Neural crest cell (in vitro differentiated cells): ENCODE measurements at places on chromosomes 3 and 15.

DNA sequence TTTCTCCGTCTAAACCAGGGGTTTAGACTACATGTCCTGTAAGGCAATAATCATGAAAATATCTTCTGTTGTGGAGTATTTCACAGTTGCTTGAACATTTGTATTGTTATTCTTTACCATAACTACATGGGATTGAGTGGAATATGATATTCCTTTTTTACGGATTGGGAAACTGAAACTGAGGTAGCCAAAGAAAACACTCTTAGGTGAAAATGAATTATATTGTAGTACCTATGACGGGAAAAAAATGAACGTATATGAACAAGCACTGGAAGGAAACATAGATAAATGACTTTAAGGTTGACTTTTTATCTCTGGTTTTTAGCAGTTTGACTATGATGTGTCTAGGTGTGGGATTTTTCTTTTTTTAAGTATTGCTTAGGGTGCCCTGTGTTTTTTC lies 35.6 kb downstream of the MAP2K1 start:
- DNase-seq = no peak

DNA sequence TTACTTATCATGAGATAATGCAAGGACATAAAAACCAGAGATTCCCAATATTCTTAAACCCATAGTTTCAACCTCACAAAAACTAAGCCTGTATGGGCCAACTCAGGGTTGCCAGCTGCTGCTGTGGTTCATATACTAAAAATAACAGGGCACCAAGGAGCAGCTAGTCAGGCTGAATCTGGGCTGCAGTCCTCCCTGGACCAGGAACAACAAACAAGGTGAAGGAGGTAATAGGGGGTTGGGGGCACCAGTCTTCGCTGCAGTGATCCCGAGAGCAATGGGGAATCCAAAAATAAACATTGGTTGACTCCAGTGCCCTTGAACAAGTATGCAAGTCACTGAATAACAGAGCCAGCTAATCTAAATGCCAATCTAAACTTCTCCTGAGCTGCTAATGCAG lies 108.9 kb downstream of the MECOM start:
- DNase-seq = no peak

DNA sequence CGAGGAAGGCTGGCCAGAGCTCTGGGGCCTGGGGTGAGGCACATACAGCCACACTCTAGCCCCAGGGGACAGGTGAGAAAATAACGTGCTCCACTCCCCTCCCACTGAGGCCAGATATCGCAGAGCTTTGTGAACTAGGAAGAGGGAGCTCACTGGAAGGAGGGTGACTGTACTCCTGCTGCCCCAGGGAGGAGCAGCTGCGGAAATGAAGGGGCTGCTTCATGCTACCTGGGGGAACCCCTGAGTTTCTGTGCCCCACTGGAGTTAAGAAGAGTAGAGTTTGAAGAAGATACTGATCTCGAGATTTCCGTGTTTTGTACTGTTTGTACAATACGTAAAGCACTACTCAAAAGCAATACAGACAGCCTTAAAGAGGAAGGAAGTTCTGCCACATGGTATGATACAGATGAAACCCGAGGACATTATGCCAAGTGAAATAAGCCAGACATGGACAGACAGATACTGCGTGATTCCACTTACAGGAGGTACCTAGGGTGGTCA lies 44.6 kb downstream of the CMTM6 start:
- no peak for DNase-seq

DNA sequence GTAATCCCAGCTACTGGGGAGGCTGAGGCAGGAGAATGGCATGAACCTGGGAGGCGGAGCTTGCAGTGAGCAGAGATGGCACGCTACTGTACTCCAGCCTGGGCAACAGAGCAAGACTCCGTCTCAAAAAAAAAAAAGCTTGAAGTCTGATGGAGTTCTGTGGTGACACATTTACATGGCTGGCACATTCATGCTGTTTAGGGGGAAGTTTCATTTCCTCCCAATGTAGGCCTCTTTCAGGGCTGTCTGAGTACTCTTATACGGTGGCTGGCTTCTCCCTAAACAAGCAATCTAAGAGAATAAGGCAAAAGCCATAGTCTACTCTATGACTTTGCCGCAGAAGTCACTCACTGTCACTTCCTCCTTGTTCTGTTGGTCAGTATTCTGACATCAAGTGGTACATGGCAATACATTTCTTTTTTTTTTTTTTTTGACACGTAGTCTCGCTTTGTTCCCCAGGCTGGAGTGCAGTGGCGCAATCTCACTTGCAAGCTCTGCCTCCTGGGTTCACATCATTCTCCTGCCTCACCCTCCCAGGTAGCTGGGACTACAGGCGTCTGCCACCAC lies 41.2 kb downstream of the OIP5 start:
- no peak for DNase-seq

DNA sequence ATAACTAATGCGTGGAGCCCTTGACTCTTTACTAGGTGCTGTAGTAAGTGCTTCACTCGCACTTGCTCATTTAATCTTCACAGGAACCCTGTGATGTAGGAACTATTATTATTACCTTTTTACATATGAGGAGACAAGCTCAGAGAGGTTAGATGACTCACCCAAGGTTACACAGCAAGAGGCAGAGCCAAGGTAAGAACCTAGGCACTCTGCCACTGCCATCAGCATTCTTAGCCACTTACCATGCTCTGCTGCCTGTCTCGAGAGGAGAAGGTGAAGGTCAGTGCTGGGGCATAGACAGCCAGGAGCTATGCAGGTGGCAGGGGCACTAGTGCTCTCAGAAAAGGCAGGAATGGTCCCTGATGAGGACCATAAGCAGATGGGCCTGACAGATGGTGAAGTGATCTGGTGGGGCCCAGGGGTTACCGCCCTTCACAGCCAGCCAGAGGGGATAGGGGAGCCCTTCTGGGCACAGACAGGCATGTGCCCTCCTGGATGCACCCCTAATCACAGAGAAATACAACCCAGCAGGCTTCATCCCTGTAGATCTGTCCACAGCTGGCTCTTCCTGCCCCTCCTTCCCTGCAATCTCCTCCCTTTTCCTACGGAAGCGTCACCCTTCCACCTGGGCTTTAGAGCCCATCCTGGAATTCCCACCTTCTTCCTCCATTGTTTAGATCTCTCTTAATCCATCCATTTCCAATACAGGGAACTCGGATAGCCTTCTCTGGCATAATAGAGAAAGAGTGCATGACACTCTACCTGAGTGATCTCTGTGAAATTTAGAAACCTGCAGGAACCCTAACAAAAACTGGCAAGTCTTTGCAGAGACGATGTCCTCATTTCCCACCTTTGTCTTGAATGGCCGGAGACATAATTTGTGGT lies 26.9 kb downstream of the ABTB1 start:
- DNase-seq = no peak

GRCh38 chr3:172040981-172041963 lies 1.9 kb downstream of the FNDC3B start:
- no peak for DNase-seq

DNA sequence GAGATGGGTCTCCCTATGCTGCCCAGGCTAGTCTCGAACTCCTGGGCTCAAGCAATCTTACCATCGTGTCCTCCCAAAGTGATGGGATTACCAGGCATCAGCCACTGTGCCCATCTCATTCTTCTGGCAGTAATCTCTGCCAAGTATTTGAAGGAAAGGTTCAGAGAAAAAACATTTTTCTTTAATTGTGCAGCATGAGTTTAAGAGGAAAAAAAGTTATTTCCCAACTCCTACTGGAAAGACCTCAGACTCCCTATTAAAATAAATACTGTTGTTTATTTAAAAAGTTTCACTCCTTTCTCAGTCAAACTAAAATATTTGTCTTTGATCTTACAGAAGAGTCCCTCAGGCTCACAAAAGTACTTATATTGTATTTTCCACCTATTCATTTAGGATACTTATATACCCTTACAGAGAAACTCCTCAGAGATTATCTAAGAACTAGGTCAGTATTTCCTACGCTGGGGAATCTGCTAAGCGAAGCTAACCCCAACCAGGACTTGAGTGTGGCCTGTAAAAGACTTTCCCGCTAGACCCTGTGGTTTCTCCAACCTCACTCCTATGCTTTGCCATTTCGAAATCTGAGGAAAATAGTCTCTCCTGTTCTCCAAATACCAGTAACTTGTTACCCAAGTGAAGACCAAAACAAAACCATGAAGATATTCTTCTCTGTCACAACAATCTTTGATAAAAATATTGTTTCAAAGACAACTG lies 28.7 kb downstream of the WWTR1 start:
- DNase-seq = no peak

GRCh38 chr3:197196192-197196591 lies 102.2 kb downstream of the DLG1 start:
- DNase-seq = no peak

GRCh38 chr15:91887321-91887720 lies 33.8 kb downstream of the SLCO3A1 start:
- no peak for DNase-seq

GRCh38 chr3:187281191-187281714 lies 10.3 kb downstream of the MASP1 start:
- no peak for DNase-seq

GRCh38 chr3:55042591-55042990 lies 114.7 kb upstream of the LRTM1 start:
- DNase-seq = no peak

GRCh38 chr3:21292971-21293370 lies 458.0 kb downstream of the ZNF385D start:
- DNase-seq = no peak

- no peak for DNase-seq
Observed at GRCh38 chr15:87369269-87369668, 887.3 kb downstream of the NTRK3 start.

DNA sequence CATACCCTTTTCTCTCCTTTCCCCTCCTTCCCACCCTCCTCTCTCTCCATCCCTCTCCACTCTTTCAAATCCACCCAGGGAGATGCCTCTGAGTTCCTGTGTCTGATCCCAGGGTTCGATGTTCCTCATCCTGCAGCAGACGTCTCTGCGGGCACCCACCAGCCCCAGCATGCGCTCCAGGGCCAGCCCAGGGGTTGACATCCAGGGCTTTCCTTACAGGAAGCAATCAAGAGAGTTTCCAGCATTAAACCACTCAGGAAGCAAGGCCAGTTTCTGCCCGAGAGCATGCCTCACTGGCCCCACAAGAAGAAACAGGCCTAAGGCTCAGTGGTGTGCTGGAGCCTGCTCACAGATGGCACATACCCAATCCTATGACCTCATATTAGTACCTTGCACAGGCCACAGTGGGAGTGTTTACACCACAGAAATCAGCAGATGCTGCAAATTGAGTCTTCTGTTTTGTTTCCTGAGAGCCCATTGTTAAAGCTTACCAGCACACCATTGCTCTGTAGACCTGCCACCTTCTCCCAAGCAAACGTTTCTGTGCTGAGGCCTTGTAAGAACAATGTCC lies 13.2 kb downstream of the SLC6A1 start:
- DNase-seq = no peak

- no peak for DNase-seq
Observed at GRCh38 chr3:152719264-152719663, 115.7 kb upstream of the P2RY1 start.

- DNase-seq = no peak
Observed at GRCh38 chr3:99704417-99704816, 66.0 kb downstream of the COL8A1 start.

- DNase-seq = no peak
Observed at GRCh38 chr15:52101542-52102323, 10.8 kb downstream of the BCL2L10 start.

DNA sequence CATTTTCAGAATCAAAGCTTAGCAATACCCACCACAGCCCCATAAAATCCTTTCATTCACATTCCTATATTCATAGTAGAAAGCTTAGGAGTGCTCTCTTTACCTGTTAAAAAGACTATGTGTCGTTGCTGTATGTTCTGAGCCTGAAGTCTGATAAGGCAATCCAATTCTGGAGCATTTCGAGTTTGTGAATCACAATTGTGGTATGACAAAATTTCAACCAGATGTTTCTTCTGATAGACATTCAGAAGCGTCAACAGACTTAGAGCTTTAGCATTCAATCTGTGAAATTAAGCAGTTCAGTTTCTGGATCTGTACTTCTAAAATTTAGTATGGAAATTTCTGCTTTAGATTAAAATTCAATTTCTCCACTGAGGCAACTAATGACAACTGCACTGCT lies 58.3 kb downstream of the TASOR start:
- DNase-seq = no peak

- no peak for DNase-seq
Observed at GRCh38 chr3:72847282-72847681, 963 bp downstream of the SHQ1 start.

DNA sequence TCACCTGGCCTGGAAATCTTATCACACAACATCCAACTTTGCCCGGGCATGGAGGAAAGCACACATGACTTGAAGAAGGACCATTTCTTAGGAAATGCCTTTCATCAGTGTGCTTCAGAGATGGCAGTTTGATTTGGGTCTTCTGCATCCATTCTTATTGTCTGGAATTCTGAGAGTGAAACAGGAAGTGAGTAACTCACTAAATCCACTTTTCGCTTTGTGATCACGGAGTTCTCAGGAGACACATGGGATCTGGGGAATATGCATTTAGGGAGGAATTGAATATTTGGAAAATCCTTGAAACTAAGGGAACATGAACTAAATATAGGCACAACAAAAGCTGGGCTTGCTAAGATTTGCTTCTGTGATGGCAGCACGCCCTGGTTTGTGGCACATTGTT lies 212.5 kb upstream of the FEZF2 start:
- no peak for DNase-seq

GRCh38 chr3:11560746-11561145 lies 83.0 kb downstream of the VGLL4 start:
- DNase-seq = no peak

DNA sequence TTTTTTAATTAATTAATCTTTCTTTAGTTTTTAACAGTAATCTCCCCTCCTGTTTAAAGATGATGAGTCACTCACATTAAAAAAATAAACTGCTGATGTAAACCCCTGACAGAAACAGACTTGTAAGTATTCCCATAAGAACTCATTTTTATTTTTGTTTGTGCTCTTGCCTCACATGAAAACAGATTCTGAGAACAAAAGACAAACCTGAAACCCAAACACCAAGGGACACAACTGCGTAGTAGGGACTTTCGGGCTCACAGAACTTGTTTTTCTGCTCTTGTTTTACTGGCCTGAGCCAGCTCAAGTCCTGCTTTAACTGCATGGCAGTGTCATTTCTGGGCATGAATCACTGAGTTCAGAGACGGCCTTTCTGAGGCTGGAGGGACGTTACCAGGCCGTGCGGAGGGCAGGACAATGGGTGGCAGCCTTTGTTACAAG lies 600.8 kb downstream of the FOXP1 start:
- peak; percentile 14 for DNase-seq

- no peak for DNase-seq
Observed at GRCh38 chr15:99729920-99730319, 3.3 kb downstream of the LYSMD4 start.

DNA sequence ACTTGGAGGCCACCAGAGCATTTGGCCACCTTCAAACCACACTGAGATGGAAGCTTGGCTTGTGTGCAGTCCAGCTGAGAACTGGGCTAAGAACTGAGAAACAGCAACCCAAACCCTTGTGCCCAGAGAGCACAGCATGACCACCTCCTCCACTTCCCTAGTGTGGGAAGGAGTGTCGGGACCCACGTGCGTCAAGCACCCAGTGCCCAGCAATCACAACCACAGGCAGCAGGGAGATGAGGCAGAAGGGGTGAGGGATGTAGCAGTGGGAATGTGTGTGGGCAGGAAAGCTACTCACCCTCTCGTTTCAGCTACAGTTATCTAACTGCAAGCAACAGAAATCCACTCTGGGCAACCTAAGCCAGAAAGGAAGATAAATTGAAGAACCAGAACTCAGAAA lies 25.0 kb upstream of the RFTN1 start:
- DNase-seq = no peak

GRCh38 chr3:10845839-10846656 lies 30.0 kb downstream of the SLC6A11 start:
- no peak for DNase-seq

GRCh38 chr15:49062900-49063299 lies 16.7 kb upstream of the SECISBP2L start:
- no peak for DNase-seq
